ENCODE measurements at places on chromosomes 13 and 19.

DNA sequence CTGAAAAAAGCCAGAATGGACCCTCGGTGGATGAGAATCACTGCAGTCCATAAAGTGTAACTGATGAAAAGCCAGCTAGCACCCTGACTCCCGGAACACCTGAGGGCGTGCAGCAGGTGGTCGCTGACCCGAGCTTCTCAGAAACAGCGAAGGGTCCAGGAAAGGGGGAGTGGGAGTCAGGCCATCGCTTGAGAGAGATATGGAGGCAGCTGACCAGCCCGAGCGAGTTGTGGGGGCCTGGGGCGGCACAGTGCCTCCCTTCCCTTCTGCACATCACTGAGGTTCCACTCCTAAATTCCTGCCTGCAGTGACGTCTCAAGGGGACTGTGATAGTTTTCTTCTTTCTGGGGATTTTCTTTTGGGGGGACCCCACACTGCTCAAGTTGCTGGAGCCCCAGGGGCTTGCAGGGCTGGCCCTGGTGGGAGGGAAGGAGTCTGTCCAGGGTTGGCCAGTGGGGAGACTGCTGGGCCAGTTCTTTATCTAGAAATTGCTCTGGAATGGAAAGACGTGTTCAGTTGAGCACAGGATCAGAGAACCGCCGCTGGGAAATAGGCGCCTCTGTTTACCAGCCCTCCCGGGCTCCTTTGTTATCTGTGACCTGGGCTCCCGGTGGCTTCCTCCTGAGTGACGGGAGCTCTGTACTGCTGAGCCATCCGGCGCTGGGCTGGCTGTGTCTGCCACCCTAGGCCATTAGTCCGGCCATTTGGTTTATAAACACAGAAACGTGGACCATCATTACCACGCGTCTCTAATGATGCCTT is 71.3 kb downstream of the RAB20 start:
- no peak for DNase-seq

- DNase-seq, result no peak
These were observed 9.6 kb downstream of the CEBPA start for GRCh38 chr19:33292595-33293254.

- DNase-seq, result no peak
These were observed 21.2 kb downstream of the INSR start for GRCh38 chr19:7272856-7273578.

DNA sequence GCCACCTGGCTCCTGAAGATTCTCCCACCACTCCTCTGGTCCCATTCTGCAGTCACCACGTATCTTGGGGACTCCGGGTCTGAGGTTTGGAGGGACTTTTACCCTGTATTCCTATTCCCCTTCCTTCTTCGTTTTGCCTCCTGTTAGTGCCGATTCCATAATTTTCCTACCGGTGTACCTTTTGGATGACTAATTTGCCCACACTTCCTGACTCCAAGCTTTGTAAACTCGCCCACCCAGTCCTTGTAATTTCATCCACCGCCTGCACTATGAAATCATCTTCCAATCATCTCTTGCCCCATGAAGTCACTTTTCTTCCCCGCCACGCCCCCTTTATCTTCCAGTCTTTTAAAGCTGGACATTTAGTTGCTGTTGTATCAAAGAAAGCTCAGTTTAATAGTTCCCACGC is 572 bp downstream of the UCHL3 start:
- no peak for DNase-seq

- DNase-seq, result peak; percentile 79
These were observed at the start of gene ZNF541 for GRCh38 chr19:47573071-47574026. Gene ZNF541 (minus strand): TSS chr19:47573148. CDS start chr19:47555856, 17,292 bp downstream.

- no peak for DNase-seq
These were observed 24.2 kb downstream of the C19orf12 start for GRCh38 chr19:29690842-29691241.

GRCh38 chr13:37492741-37493514 is 105.6 kb downstream of the POSTN start:
- DNase-seq, result no peak

DNA sequence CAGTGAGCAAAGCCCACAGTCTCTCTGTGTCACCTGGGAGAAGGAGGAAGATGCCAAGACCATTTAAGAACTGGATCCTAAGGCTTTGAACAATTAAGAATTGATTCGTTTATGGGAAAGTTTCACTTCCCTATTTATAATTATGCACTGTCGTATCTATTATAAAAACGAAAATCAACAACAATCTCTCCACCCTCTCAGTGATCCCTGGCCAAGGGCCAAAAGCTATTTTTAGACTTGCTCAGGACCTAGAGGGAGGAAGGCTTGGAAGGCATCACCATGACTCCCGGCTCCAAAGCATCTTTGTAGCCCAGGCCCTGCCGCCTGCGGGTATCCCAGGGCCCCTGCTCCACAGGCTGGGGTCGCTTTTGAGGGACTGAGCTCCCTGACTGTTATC is 1.3 kb downstream of the RHPN2 start:
- DNase-seq, result no peak

DNA sequence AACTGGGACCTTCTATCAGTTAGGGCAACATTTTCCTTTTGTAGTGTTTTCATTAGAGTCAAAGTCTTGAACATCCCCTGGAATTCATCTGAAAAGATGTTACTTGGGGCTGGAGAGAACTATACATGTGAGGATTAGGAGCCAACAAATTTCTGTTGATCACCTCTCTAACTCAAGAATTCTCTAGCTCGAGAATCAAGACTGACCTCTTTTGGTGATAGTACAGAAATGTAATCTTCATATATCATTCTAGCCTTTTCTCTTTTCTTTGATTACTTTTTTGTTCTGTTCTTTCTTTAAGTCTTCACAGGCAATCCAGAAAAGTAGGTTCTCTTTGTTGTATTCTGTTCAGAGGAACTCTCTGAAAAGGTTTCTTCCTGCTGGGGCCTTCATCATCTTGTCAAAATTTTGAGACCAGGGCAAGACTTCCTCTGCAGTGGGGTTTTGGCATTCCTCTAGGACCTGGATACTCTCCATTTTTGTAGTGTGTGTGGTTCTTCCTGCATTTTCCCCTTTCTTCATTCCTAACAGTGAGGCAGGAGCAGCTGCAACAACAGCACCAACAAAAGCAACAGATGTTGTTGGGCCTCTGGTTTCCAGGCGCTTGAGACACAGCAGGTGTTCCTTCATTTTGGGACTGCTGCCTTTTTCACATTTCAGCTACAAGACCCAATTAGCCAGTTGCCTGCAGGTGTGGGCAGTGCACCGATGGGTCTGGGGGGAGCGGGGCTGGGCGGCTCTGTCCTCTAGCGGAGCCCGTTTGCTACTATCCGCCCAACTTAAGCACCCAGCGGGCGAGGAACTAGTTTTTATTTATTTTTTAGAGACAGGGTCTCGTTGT is 26.2 kb downstream of the ELF1 start:
- no peak for DNase-seq

GRCh38 chr13:65633806-65634205 is 1596.3 kb downstream of the PCDH9 start:
- DNase-seq, result no peak

DNA sequence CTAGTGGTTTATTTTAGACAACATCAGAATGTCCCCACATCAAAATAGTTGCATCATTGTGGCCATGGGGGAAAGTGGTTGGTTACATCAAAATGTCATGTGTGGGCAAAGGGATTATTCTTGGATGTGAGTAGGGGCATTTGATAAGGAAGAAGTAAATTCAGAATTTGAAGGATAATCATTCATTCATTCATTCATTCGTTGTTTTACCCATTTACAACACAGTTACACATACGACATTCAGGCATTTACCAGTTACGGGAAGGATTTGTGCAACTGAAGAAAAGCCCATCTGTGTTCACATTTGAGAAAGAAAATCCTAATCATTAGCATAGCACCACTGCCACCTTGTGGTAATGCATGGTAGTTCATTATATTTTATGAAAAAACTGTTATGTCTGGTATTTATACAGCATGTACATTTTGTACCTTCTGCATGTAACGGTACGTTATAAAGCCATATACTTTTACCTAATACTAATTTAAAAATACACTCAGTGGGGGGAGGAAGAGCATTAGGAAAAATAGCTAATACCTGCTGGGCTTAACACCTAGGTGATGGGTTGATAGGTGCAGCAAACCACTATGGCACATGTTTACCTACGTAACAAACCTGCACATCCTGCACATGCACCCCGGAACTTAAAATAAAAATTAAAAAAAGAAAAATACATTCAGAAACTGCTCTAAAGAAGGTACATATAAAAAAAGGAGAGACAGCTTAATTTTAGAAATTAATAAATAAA is 62.1 kb downstream of the DGKH start:
- no peak for DNase-seq

DNA sequence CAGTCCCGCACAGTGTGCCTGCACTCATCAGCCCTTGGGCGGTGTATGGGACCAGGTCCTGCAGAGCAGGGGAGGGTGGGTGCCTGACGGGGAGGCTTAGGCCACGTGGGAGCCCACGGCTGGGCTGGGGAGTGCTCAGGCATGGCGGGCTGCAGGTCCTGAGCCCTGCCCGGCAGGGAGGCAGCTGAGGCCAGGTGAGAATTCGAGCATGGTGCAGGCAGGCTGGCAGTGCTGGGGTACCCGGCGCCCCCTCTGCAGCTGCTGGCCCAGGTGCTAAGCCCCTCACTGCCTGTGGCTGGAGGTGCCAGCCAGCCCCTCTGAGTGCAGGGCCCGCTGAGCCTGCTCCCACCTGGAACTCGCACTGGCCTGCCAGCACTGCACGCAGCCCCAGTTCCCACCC is 630.9 kb upstream of the PCDH20 start:
- no peak for DNase-seq

DNA sequence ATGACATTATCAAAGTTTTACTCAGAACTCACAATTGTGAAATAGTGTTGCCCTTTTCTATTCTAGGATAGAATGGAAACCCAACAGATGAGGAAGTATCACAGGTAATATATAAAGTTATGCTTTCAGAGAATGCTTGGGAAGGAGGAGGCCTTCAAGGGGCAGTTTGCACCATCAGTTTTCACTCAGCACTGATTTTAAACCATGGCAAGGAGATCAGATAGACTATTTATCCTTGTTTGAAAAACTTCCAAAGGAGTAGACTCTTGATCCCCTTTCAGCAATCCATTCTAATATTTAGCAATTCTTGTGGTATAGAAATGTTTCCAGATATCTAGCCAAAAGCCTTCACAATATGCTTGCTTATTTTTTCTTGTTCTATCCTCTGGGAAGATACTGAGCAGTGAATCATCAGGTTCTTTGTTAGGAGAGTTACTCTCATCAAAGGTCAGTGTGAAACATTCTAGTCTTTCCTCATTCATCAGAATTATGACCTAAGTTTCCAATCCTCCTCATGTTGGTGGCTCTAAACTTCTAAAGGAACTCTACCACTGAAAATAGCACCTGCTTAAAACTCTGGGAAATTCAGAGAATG is 3.8 kb downstream of the GPC6 start:
- no peak for DNase-seq

DNA sequence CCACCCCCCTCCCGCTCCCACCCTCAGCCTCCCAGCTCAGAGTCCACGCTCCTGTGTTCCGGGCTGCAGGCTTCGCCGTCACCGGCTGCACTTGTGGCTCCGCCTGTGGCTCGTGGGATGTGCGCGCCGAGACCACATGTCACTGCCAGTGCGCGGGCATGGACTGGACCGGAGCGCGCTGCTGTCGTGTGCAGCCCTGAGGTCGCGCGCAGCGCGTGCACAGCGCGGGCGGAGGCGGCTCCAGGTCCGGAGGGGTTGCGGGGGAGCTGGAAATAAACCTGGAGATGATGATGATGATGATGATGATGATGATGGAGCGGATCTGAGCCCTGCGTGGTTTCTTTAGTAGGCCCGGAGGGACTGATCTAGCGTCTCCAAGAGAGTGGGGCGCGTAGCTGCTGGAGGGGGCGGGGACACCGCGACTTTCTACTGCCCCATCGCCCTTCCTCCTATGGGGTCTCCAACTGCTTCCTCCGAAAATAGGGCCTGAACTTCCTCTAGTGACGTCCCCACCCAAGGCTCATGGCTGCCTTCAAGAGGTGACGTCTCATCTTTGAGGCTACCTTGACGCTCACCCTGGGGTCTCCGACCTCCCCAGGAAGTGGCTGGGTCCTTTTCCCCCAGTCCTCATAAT is 1.4 kb downstream of the RETN start:
- no peak for DNase-seq

DNA sequence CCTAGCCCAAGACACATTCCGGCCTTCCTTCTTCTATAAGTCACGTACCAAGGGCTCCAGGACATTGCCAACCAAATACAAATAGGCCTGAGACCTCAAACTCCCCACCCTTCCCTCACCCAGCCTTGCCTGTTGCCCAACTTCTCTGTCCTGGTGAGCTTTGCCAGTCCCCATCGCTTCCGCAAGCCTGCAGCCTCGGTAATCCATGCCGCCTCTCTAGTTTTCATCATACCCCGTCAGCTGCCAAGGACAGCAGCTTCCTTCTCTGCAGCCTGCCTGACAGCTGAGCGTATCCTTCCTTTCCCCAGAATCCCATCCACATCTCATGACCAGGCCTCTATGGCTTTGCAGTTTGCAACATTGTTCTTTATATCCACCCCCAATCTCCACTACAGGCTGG is 36.6 kb upstream of the POMP start:
- no peak for DNase-seq

- no peak for DNase-seq
These were observed 9.4 kb downstream of the ARMC6 start for GRCh38 chr19:19042732-19043280.

GRCh38 chr19:29872224-29872731 is 60.5 kb downstream of the CCNE1 start:
- DNase-seq, result no peak

DNA sequence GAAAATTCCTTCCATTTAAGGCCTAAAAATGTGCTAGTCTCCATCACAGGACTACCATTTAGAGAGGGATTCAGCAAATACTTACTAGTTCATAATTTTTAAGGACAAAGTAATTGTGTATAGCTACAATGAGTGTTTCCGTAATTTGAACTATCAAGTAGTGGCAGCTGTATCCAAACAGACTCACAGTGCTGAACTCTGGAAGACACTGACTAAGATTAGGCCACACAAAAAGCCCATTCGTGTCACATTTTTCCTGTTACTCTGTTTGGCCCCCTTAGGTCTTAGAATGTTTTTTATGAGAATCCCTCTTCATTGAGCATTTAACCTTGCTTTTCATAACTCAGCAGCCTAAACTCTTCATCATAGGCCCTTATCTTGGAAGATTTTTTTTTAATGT is 731.2 kb upstream of the PCDH9 start:
- DNase-seq, result no peak

GRCh38 chr13:30870049-30870884 is 35.8 kb upstream of the MEDAG start:
- no peak for DNase-seq

GRCh38 chr13:48975101-48975855 is 434 bp upstream of the FNDC3A start:
- DNase-seq, result peak; percentile 17

- DNase-seq, result no peak
These were observed 13.3 kb downstream of the ZNF816 start for GRCh38 chr19:52949422-52949821.

Data from stimulated activated CD4-positive, alpha-beta T cell treated with anti-CD3 and anti-CD28 coated beads, TNF-alpha, amount 100 ng/mL, for 1 hour (primary cell).